T-helper 2 cell (primary cell): ENCODE measurements at places on chromosomes 5 and 9.

DNA sequence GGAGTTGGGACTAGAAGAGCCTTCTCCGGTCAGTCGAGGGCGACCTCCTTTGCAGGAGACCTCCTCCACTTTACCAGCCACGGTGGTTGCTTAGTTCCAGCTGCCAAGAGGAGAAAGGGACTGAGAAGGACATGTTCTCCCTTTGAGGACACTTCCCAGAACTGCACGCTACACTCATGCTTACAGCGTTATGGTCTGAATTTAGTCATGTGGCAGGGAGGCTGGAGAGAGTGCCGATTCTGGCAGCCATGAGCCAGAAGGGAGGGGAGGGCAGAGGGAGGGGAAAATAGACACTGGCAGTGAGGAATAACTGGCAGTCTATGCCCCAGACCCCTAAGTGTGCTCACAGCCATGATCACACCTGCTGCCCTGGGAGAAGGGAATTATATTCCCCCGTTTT lies 47.8 kb downstream of the TSPAN17 start:
- no peak for DNase-seq

DNA sequence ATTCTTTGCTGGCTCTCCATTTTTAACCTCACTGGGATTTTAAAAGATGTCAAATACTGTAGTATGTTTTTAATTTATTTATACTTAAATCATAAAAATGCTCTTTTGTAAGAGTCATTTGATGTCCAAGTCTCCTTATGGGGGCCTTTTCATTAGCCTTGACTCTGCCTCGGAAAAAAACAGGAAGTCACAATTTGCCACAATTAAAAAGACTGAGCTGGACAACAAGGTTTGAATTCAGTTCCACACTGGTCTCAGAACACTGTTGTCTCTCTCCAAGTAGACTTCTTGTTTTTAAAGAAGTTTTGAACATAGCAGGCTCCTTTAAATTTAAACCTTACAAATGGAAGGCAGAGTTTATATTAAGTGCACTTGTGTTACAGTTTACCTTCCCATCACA lies 444.2 kb downstream of the ACTL7B start:
- no peak for DNase-seq

- no peak for DNase-seq
Measured at GRCh38 chr5:59186623-59187022, 603.7 kb downstream of the RAB3C start.

- DNase-seq, result no peak
Measured at GRCh38 chr5:133362438-133362837, 249.9 kb downstream of the FSTL4 start.

GRCh38 chr5:170120576-170120975 lies 14.9 kb downstream of the FOXI1 start:
- DNase-seq, result no peak

- no peak for DNase-seq
Measured at GRCh38 chr9:14080959-14081542, 232.9 kb downstream of the NFIB start.

DNA sequence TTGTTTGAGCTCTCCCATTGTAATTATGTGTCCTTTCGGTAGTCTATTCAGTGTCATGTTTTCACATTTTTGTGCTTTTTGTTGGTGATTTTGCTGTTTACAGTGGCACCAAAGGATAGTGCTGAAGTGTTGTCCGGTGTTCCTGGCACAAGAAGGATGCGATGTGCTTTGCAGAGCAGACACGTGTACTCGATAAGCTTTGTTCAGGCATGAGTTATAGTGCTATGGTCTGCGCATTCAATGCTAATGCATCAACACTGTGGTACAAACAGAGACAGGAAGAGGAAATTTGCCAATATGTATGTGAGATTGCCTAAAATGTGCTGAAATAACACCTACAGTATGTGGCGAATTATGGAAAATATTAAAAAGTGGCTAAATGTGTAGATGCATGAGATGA lies 913.4 kb upstream of the ACO1 start:
- DNase-seq, result no peak

DNA sequence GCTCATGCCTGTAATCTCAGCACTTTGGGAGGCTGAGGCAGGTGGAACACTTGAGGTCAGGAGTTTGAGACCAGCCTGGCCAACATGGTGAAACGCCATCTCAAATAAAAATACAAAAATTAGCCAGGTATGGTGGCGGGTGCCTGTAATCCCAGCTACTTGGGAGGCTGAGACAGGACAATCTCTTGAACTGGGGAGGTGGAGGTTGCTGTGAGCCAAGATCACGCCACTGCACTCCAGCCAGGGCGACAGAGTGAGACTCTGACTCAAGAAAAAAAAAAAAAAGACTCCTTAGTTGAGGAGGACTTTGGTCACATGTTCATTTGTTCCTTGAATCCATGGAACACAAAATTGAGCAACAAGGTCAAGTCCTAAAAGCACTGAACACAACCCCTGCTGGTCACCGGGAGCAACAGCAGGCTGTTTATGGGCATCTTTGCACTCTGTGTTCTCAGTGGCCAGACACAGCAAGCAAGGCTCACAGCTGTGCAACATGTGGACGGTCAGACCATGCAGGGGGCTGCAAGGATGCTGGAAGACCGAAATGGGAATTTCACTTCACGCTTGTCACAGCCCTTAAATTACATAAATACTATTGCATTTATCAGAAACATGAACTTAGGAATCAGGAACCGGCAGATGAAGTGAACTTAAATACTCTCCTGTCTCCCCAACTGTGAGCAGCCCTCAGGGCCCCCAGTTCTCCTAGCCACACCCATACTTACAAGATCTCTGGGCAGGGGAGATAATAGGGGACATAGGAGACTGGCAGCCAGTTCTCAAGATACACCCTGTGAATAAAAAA lies 2.8 kb downstream of the GBGT1 start:
- DNase-seq, result no peak

DNA sequence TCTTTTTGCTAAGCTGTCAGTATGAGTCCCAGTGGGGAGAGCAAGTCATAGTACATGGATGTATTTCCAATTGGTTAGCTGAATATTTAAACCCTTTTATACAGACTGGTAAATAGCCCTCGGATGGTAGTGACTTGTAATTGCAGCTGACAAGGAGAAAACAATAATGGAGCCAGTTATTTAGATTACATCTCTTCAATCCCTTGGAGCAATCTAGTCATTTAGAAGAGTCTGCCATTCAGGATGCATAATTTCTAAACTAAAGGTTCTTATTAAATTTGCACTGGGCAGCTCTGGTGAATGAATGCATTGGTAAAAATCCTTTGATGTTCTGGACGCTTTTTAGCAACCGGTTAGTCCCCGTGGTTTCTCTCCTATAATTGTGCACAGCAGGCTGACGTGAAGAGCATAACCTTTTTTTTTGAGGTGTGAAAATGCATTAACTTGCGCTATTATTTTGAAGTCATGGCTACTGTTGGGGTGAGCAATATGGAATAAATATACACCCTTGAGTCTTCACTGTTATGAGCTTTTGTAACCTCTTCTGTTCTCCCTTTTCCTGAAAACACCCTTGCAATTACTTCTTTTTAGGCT lies 158.6 kb upstream of the CD180 start:
- DNase-seq, result no peak

- DNase-seq, result no peak
Measured at GRCh38 chr5:176851871-176852658, 41.7 kb downstream of the UNC5A start.

GRCh38 chr9:12859704-12860251 lies 85.0 kb downstream of the LURAP1L start:
- DNase-seq, result no peak

GRCh38 chr9:129712634-129713401 lies 40.0 kb downstream of the PTGES start:
- no peak for DNase-seq

GRCh38 chr5:73694089-73694488 lies 68.1 kb downstream of the ARHGEF28 start:
- no peak for DNase-seq

DNA sequence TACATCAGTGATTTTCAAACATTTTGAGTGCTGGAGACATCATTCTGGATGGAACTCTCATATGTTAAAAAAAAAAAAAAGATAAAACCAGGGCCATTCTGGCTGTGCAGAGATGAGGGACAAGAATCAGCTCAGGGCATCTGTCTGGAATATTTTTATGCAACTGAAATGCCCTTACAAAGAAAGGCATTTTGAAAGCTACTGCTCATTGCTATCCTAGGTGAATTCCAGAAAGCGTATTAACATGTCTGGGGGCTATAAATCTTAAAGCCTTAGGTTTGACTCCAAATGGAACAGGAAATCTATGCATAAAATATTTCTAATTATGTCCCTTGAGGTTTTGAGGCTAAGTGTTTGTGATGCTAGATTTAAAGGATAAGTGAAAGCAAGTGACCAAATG lies 14.9 kb upstream of the PCSK1 start:
- DNase-seq, result no peak

DNA sequence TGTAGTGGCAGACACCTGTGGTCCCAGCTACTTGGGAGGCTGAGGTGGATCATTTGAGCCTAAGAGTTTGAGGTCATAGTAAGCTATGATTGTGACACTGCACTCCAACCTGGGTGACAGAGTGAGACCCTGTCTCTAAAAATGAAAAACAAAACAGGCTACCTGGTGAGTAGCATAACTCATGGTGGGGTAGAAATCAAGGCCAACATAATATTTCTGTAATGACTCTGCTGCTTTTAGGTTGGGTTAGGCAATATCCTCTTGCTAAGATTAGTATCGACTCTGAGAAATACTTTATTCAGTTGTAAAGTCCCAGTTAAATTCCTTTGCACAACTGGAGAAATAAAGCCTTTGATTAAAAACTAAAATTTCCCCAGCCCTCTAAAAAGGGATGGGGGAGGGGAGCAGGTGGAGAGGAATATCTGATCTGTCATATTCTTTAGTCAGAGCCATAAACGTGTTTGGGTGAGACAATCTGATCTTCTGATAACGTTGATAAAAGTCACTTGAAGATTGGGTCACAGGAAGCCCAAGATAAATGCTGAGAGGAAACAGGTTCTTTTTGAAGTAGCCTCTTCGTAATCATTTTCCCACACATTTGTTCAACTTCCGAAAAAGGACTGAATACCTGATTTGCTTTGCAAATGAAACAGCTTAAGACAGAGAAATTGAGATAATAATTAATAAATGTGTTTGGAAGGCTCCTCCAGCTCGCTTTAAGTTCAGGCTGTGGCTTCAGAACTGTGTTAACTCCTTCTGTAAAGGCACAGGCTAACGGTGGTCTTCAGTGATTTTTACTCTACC lies 14.9 kb downstream of the IL4 start:
- peak; percentile 24 for DNase-seq

- DNase-seq, result no peak
Measured at GRCh38 chr5:50653946-50654345, 12.5 kb upstream of the PARP8 start.

- peak; percentile 36 for DNase-seq
Measured at GRCh38 chr9:18255158-18255629, 218.8 kb upstream of the ADAMTSL1 start.

DNA sequence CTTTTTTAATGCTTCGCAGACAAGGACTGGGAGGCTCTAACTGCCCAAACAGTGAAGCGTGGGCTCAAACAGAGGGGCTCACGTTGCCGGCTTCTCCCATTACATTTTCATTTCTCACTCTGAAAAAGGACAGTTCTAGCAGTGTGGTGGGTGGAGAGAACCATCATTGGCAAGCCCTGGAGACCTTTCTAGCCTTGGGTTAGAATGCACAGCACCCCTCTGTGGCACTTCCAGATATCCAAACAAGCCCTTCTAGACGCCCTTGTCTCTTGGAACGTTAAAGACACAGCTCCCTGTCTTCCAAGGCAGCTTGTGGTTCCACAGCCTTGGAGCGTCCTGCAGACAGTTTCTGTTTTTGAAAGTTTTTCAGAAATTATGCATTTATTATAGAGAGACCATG lies 52.1 kb downstream of the MVB12B start:
- DNase-seq, result no peak

- no peak for DNase-seq
Measured at GRCh38 chr9:135573124-135573523, 11.6 kb downstream of the PAEP start.

DNA sequence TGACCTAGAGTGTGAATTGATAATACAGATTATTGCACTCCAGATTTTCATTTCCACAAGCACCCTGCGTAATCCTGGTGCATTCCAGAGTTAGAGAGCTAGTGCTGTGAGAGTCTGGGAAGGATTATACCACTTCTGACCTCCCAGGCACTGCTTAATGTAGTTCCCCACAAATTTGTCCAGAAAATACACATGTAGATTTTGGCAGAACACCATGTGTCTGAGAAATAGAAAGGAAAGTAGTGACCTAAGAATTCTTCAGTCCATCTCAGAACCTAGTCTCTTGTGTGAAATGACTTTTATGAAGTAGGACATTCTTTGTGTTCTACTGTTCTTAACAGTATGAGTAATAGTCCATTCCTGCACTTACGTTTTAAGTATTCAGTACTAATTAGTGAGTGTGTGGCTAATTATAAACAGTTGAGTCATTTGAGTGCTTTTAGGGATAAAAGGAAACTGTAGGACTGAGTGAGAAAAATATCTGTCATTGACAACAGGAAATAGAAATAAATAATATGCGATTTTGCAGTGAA lies 27.8 kb upstream of the PTPDC1 start:
- DNase-seq, result no peak

DNA sequence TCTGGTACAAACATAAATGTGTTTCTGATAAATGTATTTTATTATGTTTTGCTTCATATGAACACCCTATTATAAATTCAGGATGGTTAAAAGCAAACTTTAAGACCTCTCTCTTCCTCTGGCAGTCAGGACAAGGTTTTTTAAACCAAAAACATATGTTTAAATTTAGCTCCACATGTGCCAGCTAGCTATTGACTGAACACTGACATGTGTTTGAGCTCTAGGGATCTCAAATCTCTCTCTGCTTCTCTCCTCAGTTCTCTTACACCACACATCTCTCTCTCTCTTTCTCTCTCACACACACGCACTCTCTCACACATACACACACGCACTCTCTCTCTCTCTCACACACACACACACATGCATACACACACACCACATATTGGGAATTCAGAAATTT lies 150.1 kb upstream of the RFX3 start:
- DNase-seq, result no peak

GRCh38 chr5:54457094-54457862 lies 1.8 kb downstream of the HSPB3 start:
- no peak for DNase-seq

GRCh38 chr5:37575541-37576489 lies 196.7 kb downstream of the WDR70 start:
- no peak for DNase-seq

DNA sequence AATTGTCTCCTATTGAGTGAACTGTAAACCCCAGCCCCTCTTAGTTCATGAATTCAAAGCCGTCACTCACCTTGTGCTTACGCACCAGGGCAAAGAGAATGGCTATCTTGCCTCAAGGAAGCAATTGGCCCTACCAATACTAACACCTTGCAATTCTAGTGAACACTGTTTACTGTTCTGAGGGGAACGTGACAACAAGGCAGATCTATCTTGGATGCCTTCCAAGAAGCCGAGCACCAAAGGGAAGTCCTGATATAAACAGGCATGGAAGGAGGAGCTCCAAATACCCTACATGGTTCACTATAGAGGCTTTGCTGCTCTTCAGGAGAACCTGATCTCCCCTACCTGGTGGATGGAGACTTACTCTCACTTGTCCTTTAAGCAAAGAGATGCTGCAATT lies 1.7 kb upstream of the PLPPR1 start:
- DNase-seq, result no peak

DNA sequence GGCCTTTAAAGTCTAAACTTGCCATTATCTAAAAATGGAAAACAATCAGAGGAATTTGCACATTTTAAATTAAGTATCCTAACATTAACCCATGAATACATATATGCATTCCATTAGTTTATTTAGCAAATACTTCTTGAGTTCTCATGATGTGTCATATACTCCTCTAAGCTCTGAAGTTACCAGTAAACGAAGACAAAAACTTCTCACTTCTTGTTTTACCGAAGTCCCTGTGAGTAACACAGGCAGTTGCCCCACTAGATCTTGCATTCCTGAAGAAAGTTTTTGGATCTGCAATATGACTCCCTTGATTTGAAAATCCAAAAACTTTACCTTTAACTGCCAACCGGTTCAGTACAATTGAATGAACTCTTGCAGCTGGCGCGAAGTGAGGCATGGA lies 439.0 kb upstream of the MPDZ start:
- no peak for DNase-seq
